ENCODE measurements at places on chromosomes 2 and 18.

- DNase-seq: no peak
These were observed 112.0 kb upstream of the STPG4 start for GRCh38 chr2:47266939-47267710.

DNA sequence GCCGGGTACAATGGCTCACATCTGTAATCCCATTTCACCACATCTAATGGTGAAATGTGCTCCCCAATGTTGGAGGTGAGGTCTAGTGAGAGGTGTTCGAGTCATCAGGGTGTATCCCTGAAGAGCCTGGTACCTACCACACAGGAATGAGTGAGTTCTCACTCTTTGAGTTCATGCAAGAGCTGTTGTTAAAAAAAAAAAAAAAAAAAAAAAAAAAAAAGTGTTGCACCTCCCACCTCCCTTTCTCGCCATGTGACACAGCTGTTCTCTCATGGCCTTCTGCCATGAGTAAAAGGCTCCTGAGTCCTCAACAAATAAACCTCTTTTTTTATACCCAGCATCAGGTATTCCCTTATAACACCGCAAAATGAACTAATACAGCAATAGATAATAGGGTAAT, 106.3 kb downstream of the C2orf74 start:
- no peak for DNase-seq

- DNase-seq: no peak
These were observed 2.6 kb upstream of the FAM136A start for GRCh38 chr2:70304498-70304897.

- peak; percentile 57 for DNase-seq
These were observed 45.6 kb upstream of the SELENOI start for GRCh38 chr2:26300234-26300925.

- DNase-seq: no peak
These were observed 32.2 kb downstream of the FN1 start for GRCh38 chr2:215403441-215404347.

- no peak for DNase-seq
These were observed 79.2 kb downstream of the LIMS1 start for GRCh38 chr2:108613261-108614042.

GRCh38 chr2:160473468-160474318, 19.9 kb downstream of the RBMS1 start:
- DNase-seq: no peak

- DNase-seq: no peak
These were observed 59.6 kb upstream of the NDUFV2 start for GRCh38 chr18:9042766-9043481.

DNA sequence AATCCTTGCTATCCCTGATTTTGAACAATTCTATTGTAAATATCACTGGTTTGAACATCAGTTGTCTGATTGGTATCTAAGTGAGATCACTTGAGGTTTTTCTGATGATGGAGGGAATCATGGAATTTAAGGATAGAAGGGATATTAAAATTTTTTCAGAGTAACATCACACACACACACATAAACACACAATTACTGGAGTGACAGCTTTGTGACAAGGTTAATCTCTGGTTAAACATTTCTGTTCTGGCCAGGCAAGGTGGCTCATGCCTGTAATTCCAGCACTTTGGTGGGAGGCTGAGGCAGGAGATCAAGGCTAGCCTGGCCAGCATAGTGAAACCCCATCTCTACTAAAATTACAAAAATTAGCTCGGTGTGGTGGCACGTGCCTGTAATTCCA, 85.3 kb downstream of the SOCS6 start:
- no peak for DNase-seq

- no peak for DNase-seq
These were observed 423.1 kb downstream of the FIGN start for GRCh38 chr2:163312713-163313112.

DNA sequence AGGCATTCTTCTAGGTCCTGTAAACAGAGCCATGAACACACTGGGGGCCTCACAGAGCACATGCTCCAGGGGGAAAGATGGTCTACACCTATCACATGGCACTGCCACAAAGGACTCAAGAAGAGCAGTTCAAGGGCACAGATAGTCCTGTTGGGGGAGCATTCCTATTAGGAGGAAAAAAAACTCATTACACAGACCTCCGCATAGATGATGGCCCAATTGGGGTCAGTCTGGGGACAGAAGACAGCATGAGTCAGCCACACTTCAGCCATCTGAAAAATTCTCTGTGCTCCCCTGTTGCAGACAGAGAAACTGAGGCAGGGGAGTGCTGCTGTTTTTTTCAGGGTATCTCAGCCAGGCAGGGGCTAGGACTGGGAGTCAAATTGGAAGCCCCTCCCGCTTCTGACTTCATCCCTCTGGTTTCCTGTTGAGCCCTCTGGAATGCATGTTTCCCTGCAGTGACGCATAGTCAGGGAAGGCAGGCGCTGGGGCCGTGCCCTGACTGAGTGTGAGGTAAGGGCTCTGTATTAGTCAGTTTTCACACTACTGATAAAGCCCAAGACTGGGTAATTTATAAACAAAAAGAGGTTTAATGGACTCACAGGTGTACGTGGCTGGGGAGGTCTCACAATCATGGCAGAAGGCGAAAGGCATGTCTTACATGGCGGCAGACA, 67.9 kb downstream of the RHOB start:
- DNase-seq: peak; percentile 99

- no peak for DNase-seq
These were observed 3.6 kb upstream of the KIAA2012 start for GRCh38 chr2:202069170-202070067.

GRCh38 chr18:34661464-34662087, 48.5 kb upstream of the DTNA start:
- DNase-seq: peak; percentile 62

- no peak for DNase-seq
These were observed 339.5 kb upstream of the SLC39A10 start for GRCh38 chr2:195317550-195317949.

GRCh38 chr2:78994789-78995188, 30.7 kb upstream of the REG3G start:
- DNase-seq: no peak
